ENCODE measurements at places on chromosomes 4 and X. TPM values are rescaled to one million over a fixed set of nuclear protein-coding genes. Genes with fewer than 3 reads are reported as not detected.
A peak's percentile ranks its signal among the peaks of the same experiment; 100 is the strongest.

DNA sequence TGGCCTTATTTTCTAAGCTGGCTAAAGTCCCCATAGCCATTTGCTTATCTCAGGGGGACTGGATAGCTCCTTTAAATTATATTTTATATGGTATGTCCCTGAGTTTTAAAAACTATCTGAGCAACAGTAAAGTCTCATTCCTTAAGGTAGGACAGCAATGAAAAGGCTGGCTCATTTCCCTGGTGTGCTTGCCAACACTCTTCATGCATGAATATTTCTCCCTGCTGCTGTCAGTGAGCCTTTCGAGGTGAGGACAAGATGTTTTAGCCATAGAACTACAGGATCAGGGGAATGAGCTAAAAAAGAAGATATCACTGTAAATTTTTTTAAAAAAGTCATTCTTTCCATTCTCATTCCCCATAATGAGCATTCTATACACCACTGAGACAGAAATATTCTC lies 427.3 kb upstream of the FAM241A start:
- no peak for DNase-seq

GRCh38 chr4:164613256-164613655 lies 140.7 kb upstream of the SMIM31 start:
- no peak for DNase-seq

DNA sequence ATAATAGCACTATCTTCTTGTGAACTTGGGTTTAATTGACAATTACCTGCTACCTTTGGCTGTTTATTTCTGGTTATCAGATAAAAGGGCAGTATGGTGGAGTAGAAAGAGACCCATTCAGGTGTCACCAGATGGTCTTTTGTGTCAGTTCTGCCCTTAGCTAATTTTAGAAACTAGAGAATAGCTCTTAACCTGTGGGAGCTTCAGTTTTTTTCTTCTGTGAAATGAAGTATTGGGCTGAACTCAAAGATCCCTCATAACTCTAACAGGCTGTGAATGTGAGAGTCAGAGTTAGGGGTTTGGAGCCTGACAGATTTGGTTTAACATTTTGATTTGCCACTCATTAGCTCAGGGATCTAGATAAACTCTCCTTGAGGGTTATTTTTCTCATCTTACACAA lies 335.2 kb downstream of the PPP1R2C start:
- DNase-seq = no peak

- no peak for DNase-seq
These were observed 7.0 kb downstream of the AMMECR1 start for GRCh38 chrX:110310896-110311295.

GRCh38 chrX:119235872-119236622 lies at the start of gene PGRMC1:
Gene PGRMC1 (plus strand): TSS chrX:119236285. CDS start chrX:119236364, 79 bp downstream.
- peak; percentile 83 for DNase-seq

Gene TLR2
- 0.42 TPM for total RNA-seq

Gene EREG
- not detected for total RNA-seq

Gene CMC4
- total RNA-seq = not detected

Gene GPR82
- 0.33 TPM for total RNA-seq

Gene SSX4B
- not detected for total RNA-seq

Gene MID1IP1
- total RNA-seq = 34.7 TPM

All from natural killer cell treated with Interleukin-12 subunit alpha and Interleukin-12 subunit beta and Interleukin-15 and Interleukin-18, amount 100 ng/mL, for 72 hours (primary cell).